ENCODE measurements at places on chromosomes 1 and 21. TPM values are rescaled to one million over a fixed set of nuclear protein-coding genes. Genes with fewer than 3 reads are reported as not detected.

- DNase-seq: no peak
These were observed 236.3 kb downstream of the MATN1 start for GRCh38 chr1:30487042-30487441.

SERPINC1 gene
- not detected for total RNA-seq

DNA sequence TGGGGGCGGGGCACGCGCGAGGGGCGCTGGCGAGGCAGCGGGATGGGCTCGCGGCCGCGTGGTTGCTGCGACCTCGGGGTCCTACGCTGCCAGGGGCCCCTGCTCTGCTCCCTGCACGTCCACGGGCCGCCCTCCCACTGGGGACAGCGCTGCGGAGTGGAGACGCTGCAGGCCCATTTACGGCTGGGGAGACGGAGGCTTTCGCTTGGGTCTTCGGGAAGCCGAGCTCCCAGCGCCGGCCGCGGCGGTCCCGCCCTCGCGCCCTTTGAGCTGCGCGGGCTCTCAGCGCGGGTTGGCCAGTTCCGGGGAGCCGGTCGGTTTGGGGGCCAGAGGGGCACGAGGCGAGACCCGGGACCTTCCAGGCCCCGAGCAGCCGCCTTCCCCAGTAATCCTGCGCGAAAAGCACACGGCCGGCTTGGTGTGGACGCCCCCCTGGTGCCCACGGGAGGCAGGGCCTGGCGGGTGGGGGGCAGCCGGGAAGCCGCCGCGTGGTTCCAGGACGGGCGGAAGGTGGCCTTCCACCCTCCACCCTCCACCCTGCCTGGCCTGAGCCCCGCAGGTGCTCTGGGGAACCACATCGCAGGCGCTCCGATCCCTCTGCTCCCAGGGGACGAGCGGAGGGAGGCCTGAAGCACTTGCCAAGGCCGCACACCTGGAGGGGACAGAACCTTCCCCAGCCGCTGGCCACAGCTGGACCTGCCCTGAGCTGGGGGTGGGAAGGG, 570 bp upstream of the PEX10 start:
- no peak for DNase-seq

GRCh38 chr1:197868751-197869489, 33.5 kb upstream of the C1orf53 start:
- DNase-seq: peak; percentile 49

DNA sequence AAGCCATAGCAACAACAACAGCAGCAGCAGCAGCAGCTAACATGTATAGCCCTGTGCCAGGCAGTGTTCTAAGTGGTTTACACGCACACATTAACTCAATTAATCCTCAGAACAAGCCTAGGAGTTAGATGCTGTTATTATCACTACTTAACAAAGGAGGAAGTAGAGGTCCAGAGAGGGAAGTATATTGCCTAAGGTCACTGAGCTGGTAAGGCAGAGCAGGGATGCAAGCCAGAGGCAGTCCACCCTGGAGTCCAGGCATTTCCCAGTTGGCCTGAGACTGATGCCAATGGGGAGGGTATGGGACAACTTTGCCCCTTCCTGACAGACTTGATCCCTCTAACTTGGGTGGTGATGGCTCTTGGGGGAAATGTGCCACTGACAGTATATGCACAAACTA, 6.8 kb downstream of the CDC14A start:
- DNase-seq: no peak

DNA sequence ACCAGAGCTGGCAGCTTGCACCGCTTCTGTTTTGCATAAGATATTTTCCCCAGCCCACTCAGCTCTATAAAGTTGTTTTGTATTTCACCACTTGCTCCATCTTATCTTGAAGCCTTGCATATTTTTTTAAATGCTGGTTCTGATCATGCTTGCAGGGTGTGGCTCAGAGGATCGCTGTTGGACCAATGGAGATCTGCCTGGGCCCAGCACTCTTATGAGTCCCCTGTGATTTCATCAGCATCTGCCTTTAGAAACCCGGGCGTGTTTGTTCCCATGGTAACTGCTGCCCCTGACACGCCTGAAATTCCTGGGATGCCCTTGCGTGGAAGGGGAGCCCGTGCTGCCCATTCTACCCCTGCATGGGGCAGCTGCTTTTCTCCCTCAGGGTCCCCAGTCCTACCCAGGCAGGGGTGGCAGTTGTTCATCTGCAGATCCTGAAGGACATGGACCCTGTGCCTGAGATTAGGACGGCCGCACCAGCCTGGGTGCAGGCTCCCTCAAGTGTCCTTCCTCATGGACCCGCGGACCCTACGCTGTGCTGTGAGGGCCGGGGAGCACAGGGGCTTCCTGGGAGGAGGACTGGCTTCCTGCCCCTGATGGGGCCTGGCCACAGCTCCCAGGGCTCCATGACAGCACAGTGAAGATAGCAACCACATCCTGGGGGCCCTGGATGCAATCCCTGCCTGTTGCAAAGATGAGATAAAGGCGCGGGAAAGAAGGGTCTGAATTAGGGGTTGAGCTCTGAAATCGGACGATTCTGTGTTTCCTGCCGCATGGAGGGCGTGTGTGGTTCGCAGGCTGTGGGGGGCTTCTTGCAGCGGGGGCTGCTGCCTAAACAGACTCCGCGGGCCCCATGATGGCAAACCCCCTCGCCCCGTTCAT, 226.5 kb downstream of the SDCCAG8 start:
- DNase-seq: peak; percentile 40

GJA8 gene
- total RNA-seq: not detected

GRCh38 chr1:230495891-230496385, 69.8 kb upstream of the PGBD5 start:
- peak; percentile 7 for DNase-seq

ADAMTS4 gene
- 1.8 TPM for total RNA-seq

- DNase-seq: no peak
These were observed 241.2 kb upstream of the ST6GALNAC5 start for GRCh38 chr1:76625886-76626678.

- no peak for DNase-seq
These were observed 32.5 kb upstream of the SSX2IP start for GRCh38 chr1:84722794-84723193.

SWT1 gene
- 2.5 TPM for total RNA-seq

GRCh38 chr21:43369124-43369523, 57.8 kb downstream of the SIK1 start:
- DNase-seq: peak; percentile 13

Data from activated CD8-positive, alpha-beta T cell treated with anti-CD3 and anti-CD28 coated beads for 36 hours (primary cell).